ENCODE measurements at places on chromosomes 1 and 21. TPM values are rescaled to one million over a fixed set of nuclear protein-coding genes. Genes with fewer than 3 reads are reported as not detected.

TRIM45 gene
- 1.5 TPM for total RNA-seq

ZNF496 gene
- 14.6 TPM for total RNA-seq

S100A7 gene
- not detected for total RNA-seq

SV2A gene
- 0.84 TPM for total RNA-seq

AIRE gene
- total RNA-seq, result not detected

LMX1A gene
- 0.07 TPM for total RNA-seq

DNA sequence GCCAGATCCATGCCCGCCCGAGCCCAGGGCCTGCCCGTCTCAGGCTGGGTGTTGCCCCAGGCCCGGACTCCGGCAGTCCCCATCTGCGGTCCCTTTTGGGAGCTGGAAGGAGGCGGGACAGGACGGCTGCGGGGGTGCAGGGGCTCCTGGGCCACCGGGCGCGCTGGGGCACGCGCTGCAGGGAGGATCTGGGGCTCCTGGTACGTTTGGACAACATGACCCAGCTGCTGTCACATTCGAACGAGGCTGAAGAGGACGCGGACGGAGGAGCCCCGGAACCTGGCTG is 6.6 kb upstream of the CALML6 start:
- no peaks in the 10 kb centered on the region for H3K36me3 ChIP-seq
- peak overlapping the region; percentile 65 for H3K27ac ChIP-seq
- H3K27me3 ChIP-seq, result no peaks in the 10 kb centered on the region
- DNase-seq, result no peak
- H3K4me3 ChIP-seq, result peak overlapping the region; percentile 86
- peaks cover 46% of the 10 kb centered on the region for H3K4me1 ChIP-seq

DNA sequence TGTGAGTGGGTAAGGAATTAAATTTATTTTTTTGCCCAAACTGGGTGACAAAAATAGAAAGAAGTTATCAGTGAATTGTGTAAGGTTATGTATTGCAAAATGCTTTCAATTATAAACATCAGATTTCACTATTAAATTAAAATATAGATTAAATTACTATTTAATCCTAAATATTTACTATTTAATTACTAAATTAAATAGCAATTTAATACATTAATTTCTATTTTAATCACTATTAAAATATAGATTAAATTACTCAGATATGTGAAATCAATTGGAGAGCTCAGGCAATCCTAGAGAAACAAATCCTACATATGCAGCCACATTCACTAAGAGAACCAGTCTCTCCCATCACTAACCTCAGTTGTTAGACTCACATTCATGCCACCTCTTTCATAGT is 2075.8 kb downstream of the MRPL39 start:
- no peaks in the 10 kb centered on the region for H3K27me3 ChIP-seq
- no peaks in the 10 kb centered on the region for H3K36me3 ChIP-seq
- H3K4me3 ChIP-seq, result no peak overlapping the region
- no peak for DNase-seq

DNA sequence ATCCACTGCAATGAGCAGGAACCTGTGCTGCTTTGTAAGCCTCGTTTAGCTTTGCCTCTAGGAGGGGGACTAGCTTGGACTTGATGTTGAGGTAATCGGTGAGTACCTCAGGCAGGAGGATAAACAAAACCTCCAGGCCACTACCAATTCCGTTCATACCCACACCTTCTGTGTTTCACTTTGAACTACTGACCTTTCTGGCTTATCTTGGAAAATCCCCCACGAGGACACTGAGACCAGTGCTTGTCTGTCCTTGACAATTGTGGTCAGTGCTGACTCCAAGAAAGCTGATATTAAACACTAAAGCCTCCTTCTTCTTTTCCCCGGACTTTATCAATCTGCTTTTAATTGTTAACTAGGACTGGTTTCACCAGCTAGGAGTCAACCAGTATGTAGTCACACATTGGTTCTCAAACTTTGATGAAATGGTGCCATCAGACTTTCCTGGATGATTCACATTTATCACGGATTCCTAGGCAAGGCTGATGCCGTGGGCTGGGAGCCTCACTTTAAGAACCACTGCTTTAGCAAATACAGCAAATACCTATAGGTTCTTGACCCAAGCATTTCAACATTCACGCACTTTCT is 52.7 kb downstream of the TGFB2 start:
- H3K36me3 ChIP-seq, result no peaks in the 10 kb centered on the region
- H3K4me1 ChIP-seq, result peaks cover 35% of the 10 kb centered on the region
- no peak overlapping the region for H3K27ac ChIP-seq
- H3K27me3 ChIP-seq, result no peaks in the 10 kb centered on the region
- no peak overlapping the region for H3K4me3 ChIP-seq
- peak; percentile 75 for DNase-seq

- no peak overlapping the region for H3K4me3 ChIP-seq
- H3K27ac ChIP-seq, result no peak overlapping the region
- H3K4me1 ChIP-seq, result peaks cover 35% of the 10 kb centered on the region
These were observed 19.7 kb downstream of the PTTG1IP start for GRCh38 chr21:44853601-44854390.

DNA sequence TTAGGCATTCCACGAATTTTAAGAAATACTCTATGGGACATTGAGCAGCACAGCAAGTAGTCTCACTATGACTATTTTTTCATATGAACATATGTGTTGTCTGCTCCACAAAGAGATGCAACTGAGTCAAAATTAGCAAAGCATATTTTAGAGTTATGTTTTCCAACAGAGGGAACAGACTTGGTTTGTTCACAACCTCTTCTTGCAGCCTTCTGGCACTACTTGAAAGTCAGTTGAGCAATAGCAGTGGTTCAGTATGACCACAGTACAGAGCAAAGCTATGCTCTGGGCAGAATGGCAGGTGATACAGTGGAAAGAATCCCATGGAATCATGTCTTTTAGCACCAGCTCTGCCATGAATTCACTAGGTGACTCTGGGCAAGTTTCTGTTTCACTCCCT is 5.2 kb downstream of the CCN1 start:
- no peak overlapping the region for H3K4me3 ChIP-seq
- DNase-seq, result no peak
- peaks cover 13% of the 10 kb centered on the region for H3K36me3 ChIP-seq
- H3K27me3 ChIP-seq, result no peaks in the 10 kb centered on the region
- peaks cover 41% of the 10 kb centered on the region for H3K4me1 ChIP-seq
- no peak overlapping the region for H3K27ac ChIP-seq

DNA sequence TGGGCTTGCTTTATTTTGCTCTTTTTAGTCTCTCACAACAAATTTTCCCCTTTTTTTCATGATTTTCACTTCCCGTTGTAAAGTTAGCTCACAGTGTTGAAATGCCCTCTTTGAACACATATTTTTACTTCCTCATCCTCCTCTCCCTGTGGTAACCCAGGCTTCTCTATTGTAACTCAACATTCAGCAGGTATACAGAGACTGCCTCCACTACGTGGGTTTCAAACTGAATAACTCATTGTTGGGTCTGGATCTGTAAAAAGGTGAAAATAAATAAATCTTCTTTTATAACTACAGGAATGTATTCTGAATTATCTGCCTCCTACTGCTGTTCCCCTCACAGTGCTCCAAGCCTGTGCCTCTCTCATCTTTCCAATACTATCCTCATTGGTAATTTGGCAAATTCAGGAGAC is 166.4 kb downstream of the RUNX1 start:
- no peak for DNase-seq
- no peaks in the 10 kb centered on the region for H3K27me3 ChIP-seq
- peaks cover 47% of the 10 kb centered on the region for H3K4me1 ChIP-seq
- no peak overlapping the region for H3K27ac ChIP-seq
- no peak overlapping the region for H3K4me3 ChIP-seq

DNA sequence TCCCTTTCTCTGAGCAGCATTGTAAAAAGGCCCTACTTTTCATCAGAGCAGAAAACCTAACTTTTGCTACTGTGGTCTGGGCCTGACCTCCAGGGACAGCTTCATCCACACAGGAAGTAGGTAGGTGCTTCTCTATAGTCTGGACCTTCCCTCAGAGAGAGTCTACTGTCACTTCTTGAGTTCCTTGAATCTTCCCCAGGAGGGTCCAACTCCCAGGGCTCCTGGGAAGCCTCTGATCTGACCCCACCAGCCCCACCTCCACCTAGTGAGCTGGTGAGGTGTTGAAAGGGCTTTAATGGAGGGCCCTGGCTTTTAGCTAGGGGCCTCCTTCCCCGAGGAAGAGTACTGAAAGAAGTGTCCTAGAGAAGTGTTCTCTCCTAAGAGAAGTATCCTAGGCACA is 2.7 kb upstream of the VANGL2 start:
- peaks cover 45% of the 10 kb centered on the region for H3K27me3 ChIP-seq
- no peak for DNase-seq
- H3K4me1 ChIP-seq, result peaks cover 7% of the 10 kb centered on the region
- no peak overlapping the region for H3K27ac ChIP-seq
- H3K4me3 ChIP-seq, result no peak overlapping the region
- H3K36me3 ChIP-seq, result no peaks in the 10 kb centered on the region

- H3K27ac ChIP-seq, result no peak overlapping the region
- no peak overlapping the region for H3K4me3 ChIP-seq
- H3K4me1 ChIP-seq, result peaks cover 32% of the 10 kb centered on the region
- DNase-seq, result no peak
- H3K27me3 ChIP-seq, result no peaks in the 10 kb centered on the region
These were observed 94.6 kb upstream of the S1PR1 start for GRCh38 chr1:101142244-101142643.

DNA sequence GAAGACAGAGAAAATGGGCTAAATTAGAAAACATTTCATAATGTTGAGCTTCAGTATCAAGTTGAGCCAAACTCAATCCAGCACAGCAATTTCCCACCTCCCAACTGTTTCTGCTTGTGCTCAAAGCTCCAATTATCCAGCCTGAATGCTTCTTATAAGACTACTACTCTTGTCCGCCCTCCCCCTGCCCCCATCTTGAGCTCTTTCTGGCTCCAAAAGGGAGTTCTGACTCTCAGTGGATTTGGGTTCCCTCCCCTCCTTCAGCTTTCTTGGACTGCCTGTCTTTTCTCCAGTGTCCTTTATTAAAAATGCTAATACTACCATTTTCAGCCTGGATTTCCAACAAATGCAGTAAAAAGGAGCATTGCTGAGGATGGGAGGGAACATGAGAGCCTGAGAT is 174.8 kb downstream of the ASTN1 start:
- H3K4me3 ChIP-seq, result no peak overlapping the region
- H3K36me3 ChIP-seq, result no peaks in the 10 kb centered on the region
- no peak overlapping the region for H3K27ac ChIP-seq
- DNase-seq, result no peak

DNA sequence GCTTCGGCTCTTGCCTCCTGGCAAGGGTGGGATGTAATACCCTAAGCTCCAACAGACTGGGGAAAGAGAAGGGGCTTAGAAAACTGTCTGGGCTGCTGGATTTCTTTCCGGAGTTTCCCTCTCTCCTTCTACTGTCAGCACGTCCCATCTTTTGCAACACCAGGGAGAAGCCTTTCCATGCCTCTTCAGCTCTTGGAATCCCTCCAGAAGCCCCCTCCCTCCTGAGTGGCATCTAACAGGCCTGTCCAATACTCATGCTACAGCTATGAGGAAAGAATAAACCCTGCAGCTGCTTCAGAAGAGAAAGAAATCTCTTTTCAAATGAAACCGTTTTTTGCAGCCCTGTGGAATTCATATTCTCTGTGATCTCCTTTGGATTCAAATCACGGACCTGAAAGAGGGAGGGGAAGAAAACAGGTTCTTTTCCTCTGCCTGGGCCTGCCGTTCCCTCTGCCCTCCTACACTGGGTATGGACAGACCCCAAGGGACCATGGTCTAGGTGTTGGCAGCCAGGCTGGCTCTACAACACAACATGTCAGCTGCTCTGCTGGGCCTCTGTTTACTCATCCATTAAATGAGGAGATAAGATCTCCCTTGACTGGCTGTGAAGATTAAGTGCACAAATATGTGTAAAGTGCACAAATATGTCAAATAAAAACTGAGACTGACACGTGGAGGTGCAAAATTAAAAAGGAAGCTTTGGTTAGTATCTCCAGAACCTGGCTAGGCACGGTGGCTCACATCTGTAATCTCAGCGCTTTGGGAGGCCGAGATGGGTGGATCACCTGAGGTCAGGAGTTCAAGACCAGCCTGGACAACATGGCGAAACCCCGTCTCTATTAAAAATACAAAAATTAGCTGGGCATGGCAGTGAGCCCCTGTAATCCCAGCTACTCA is 6.0 kb upstream of the CAPN2 start:
- no peak overlapping the region for H3K27ac ChIP-seq
- H3K4me3 ChIP-seq, result no peak overlapping the region

DNA sequence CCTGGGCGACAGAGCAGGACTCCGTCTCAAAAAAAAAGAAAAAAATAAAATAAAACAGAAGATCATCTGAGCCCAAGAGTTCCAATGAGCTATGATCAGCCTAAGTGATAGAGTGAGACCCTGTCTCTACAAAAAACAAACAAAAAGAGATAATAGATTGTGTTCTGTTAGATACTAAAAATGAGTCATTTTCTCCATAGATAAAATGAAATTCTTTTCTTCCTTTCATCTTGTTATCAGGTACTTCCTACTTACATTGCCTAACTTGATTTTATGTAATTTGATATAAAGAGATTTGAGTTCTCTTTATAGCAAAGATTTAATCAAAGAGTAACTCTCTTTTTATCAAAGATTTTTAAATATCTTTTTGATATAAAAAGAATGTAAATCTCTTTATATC is 19.3 kb upstream of the PTGS2 start:
- H3K27ac ChIP-seq, result no peak overlapping the region
- no peak overlapping the region for H3K4me3 ChIP-seq
- no peak for DNase-seq

DNA sequence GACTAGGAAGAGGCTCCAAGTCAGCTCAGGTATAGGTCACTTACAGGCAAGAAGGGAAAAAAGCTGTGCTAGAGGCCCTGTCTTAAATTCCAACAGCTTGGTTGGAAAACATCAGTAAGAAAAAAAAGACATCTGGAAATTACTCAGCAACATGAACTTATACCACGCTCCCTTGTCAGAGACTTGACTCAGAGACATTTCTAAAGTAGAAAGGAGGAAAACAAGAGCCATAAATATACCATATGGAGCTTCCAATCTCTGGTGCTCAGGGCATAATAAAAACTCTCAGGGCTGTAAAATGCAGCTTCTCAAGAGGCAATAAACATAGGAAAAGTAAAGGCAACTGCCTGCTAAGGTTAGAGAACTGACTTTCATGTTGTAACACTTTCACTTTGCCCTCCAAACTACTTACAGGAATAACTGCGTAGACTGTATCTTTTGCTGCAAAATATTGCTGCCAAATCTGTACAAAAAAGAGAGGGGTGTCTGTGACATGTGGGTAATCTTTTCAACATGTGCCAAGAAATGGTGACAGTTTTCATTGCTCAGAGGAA is 14.7 kb downstream of the ATPAF1 start:
- peaks cover 43% of the 10 kb centered on the region for H3K36me3 ChIP-seq
- no peak overlapping the region for H3K27ac ChIP-seq
- no peaks in the 10 kb centered on the region for H3K27me3 ChIP-seq
- H3K4me3 ChIP-seq, result no peak overlapping the region
- DNase-seq, result no peak
- no peaks in the 10 kb centered on the region for H3K4me1 ChIP-seq

GRCh38 chr1:3668585-3669300 is 16.4 kb downstream of the TP73 start:
- no peaks in the 10 kb centered on the region for H3K36me3 ChIP-seq
- no peak overlapping the region for H3K4me3 ChIP-seq
- peak; percentile 82 for DNase-seq
- peaks cover 38% of the 10 kb centered on the region for H3K4me1 ChIP-seq
- no peak overlapping the region for H3K27ac ChIP-seq

- H3K4me1 ChIP-seq, result no peaks in the 10 kb centered on the region
- no peaks in the 10 kb centered on the region for H3K36me3 ChIP-seq
- no peaks in the 10 kb centered on the region for H3K27me3 ChIP-seq
- H3K4me3 ChIP-seq, result no peak overlapping the region
These were observed 110.3 kb downstream of the TIAM1 start for GRCh38 chr21:31233711-31234110.

Data from HepG2 (cell line).